ENCODE measurements at places on chromosomes 12 and 14. TPM values are rescaled to one million over a fixed set of nuclear protein-coding genes. Genes with fewer than 3 reads are reported as not detected.

Gene NR1H4
- not detected for total RNA-seq

GRCh38 chr12:109588461-109589239 lies 15.1 kb downstream of the MVK start:
- no peak for DNase-seq

Gene MYF5
- total RNA-seq = not detected

DNA sequence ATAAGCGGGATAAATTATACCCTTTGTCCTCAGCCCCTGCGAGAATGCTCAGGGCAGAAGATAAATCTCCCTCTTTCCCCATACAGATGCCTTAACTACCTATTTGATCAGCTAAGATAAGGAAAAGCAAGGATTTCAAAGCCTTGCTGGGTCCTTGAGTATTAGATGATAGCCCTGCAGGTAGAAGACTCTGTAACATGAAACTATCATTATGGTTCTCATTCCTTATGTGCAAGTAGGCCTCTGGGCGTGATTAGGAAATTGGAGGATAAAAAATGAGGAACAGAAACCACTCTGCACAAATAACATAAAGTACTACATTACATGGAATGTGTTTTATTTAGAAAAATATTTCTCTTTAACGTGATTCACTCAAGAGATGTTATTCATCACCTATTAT lies 14.5 kb upstream of the WDR89 start:
- DNase-seq = no peak

DNA sequence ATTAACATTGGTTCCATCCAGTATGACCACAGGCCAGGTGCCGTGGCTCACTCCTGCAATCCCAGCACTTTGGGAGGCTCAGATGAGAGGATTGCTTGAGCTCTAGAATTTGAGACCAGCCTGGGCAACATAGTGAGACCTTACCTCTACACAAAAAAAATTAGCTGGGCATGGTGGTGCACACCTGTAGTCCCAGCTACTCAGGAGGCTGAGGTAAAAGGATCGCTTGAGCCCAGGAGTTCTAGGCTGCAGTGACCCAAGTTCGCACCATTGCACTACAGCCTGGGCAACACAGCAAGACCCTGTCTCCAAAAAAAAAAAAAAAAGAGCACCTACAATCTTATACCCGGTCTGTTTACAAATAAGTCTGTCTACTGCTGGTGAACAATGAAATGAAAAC lies 9.9 kb downstream of the LTA4H start:
- no peak for DNase-seq

All from mesenteric fat pad (tissue), 1 donor.